ENCODE measurements at places on chromosomes 11 and 22. TPM values are rescaled to one million over a fixed set of nuclear protein-coding genes. Genes with fewer than 3 reads are reported as not detected.
A peak's percentile ranks its signal among the peaks of the same experiment; 100 is the strongest.

DNA sequence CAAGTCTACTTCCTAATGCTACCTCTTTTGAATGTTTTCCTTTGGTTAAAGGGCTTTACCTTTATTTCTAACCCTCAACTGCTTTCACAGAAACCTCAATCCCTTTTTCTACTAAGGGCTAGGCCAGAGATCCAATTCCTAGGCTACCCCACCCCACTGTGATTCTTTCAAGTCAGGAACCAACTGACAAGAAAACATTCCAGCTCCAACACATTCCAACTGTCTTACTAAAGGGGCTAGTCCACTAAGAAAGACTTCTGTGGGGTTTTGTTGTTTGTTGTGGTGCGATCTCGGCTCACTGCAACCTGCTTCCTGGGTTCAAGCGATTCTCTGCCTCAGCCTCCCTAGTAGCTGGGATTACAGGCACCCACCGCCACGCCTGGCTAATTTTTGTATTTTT is 151.3 kb downstream of the APOL5 start:
- no peaks in the 10 kb centered on the region for H3K36me3 ChIP-seq
- H3K27ac ChIP-seq = peak overlapping the region; percentile 69
- H3K27me3 ChIP-seq = no peaks in the 10 kb centered on the region
- peaks cover 18% of the 10 kb centered on the region for H3K4me1 ChIP-seq

GRCh38 chr11:125968354-125968753 is 22.5 kb downstream of the VSIG10L2 start:
- DNase-seq = no peak
- no peak overlapping the region for H3K27ac ChIP-seq
- H3K4me1 ChIP-seq = peaks cover 37% of the 10 kb centered on the region
- H3K36me3 ChIP-seq = no peaks in the 10 kb centered on the region
- H3K27me3 ChIP-seq = no peaks in the 10 kb centered on the region

GRCh38 chr11:119344291-119345010 is 2.1 kb downstream of the MFRP start:
- no peak for DNase-seq
- H3K27ac ChIP-seq = no peak overlapping the region
- H3K36me3 ChIP-seq = no peaks in the 10 kb centered on the region
- peaks cover 54% of the 10 kb centered on the region for H3K27me3 ChIP-seq

- no peaks in the 10 kb centered on the region for H3K4me1 ChIP-seq
- peaks cover 9% of the 10 kb centered on the region for H3K27me3 ChIP-seq
- H3K27ac ChIP-seq = no peak overlapping the region
- no peak for DNase-seq
Observed at GRCh38 chr11:68677432-68677831, 6.9 kb upstream of the GAL start.

GRCh38 chr11:69463181-69463994 is 18.1 kb upstream of the LINC01488 start:
- no peaks in the 10 kb centered on the region for H3K36me3 ChIP-seq
- no peaks in the 10 kb centered on the region for H3K4me1 ChIP-seq

The PRODH gene
- 2.1 TPM for total RNA-seq

The C11orf65 gene
- 1.6 TPM for total RNA-seq
